ENCODE measurements at places on chromosomes 16 and 17. TPM values are rescaled to one million over a fixed set of nuclear protein-coding genes. Genes with fewer than 3 reads are reported as not detected.

DPEP2 gene
- total RNA-seq, result 2.6 TPM

DNA sequence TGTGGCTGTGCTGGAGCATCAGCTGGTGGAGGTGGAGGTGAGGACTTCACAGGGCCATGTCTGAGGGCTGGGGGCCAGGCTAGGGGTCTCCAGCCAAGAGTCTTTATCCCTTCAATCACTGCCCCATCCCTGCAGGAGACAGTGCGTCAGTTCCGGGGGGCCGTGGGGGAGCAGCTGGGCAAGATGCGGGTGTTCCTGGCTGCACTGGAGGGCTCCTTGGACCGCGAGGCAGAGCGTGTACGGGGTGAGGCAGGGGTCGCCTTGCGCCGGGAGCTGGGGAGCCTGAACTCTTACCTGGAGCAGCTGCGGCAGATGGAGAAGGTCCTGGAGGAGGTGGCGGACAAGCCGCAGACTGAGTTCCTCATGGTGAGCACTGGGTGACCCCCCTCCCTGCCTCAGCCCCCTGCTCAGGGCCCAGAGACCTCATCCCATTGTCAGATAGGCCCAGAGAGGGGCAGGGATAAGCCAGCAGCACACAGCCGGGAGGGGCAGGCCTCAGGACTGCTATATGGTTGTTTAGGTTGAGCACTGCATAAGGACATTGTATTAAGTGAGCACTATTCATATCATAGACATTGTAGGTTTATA, 2.3 kb upstream of the PYDC1 start:
- DNase-seq, result no peak

GRCh38 chr17:57735707-57736106, 9.4 kb downstream of the CCDC182 start:
- no peak for DNase-seq

GRCh38 chr16:4663465-4663776, 29.9 kb upstream of the NUDT16L1 start:
- no peak for DNase-seq

DNA sequence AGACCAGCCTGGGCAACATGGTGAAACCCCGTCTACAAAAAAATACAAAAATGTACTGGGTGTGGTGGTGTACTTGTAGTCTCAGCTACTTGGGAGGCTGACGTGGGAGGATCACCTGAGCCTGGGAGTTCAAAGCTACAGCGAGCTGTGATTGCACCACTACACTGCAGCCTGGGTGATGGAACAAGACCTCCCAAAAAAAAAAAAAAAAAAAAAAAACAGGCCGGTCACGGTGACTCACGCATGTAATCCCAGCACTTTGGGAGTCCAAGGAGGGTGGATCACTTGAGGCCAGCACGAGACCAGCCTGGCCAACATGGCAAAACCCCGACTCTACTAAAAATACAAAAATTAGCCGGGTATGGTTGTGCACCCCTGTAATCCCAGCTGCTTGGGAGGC, 12.7 kb upstream of the APPBP2 start:
- DNase-seq, result no peak

MYH1 gene
- not detected for total RNA-seq

DNA sequence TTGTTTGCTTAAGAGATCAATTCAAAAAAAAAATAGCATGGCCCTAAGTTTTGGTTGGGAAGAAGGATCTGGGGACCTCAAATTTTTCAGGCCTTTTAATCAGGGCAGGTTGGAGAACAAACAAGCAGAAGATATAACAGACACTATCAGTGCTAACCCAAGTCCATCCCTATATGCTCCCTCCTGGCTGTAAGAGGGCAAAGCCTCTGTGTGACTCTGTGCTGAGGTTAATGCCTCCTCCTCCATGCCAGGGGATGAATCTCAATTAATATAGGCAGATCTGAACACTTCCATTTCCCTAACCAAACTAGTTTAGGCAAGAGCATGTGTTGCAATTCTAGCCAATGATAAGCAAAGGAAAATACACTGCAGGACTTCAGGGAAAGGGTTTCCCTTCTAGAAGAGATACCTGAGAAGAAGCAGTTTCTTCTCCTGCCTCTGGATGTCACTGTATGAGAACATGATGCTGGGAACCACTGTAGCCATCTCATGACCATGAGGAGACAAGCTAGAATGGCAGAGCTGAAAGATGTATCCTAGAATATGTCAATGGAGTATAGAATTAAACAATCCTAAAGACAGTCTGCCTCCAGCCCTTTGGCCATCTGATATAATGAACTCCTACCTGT, 76.0 kb downstream of the CHD9NB start:
- no peak for DNase-seq

ADAP2 gene
- 0.75 TPM for total RNA-seq

DNA sequence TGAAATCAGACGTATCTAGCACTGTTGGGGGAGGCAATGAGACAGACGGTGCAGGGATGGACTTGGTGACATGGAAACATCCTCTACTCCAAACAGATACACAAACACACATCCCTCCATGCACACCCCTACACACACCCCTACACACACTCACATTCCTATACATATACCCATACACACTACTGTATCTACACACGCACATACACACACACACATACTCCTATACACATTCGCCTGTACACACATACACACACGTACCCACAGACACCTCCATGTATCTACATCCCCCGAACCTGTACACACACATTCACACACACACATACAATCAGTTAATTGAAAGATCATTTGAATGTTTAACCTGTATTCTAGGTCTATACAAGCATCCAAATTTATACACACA, 53.5 kb downstream of the MAF start:
- no peak for DNase-seq

DNA sequence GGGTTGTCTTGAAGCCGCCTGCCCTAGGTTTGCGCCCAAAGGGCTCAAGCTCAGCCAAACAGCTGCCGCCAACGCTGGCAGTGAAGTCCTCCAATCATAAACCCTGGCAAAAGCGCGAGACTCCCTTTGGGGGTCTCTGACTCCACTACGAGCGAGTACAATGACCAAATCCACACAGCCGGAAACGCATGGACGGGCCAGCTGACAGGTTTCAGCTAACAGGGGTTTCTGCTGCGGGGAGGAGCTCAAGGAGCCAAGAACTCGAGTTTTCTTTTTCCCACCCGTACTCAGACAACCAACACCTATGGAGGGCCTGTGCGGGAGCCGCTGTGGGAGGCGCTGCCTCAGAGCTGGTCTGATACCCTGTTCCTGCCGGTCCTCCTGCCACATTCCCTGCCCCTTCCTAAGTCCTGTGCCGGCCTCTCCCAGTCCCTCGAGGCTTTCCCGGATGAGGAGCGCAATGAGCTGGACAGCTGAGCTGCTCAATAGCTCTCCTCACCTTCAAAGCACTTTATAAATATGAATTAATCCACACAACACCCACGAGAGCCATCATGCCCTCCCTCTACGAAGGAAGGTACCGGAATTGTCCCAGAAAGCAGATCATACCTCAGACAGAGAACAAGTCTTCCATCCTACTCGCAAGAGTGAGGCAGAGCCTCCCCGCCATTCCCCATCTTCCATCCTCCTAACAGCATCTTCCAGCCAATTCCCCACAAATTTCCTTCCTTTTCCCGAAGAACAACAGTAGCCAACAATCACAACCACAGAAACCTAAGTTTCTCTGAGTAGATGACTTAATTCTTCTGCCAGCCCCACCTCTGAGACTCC, 6.1 kb downstream of the ABR start:
- no peak for DNase-seq

- no peak for DNase-seq
Measured at GRCh38 chr16:77833921-77834634, 45.7 kb downstream of the VAT1L start.

DNA sequence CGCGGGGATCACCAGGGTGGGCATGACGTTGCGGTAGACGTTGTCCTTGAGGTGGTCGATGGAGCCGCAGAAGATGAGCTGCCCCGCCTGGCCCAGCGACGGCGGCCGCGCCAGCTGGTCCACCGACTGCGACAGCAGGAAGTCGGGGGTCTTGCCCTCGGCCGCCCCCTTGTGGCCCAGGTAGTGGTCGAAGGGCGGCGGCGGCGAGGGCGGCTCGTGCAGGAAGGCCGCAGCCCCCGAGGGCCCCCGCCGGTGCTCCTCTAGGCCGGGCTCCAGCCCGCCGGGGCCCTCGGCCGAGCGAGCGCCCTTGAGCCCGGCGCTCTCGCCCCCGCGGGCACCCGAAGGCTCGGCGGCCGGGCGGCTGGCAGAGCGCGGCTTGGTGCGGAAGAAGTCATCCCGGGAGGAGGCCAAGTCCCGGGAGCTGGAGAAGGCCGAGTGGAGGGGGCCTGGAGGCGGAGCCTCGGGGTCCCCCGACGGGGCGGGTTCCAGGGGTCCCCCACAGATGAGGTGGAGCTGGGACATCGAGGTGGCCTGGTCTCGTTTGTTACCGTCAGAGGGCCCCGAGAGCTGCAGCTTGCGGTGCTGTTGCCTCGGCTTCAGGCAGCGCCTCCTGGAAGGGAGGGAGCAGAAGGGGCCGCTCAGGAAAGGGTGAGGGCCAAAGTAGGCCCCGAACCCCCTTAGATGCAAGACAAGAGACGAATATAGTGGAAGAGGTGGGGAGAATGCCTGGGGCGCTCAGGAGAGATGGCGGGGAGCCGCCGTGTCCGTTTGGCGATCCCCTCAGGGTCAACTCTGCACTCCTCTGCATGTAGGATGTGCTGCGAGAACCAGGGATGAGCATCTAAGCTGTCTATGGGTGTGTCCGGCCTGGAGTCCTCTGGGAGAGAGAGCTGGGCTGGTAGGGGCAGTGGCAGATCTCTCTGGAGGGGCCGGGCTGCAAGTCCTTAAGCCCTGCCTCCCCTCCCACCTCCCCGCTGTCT, 8.8 kb downstream of the FAM171A2 start:
- DNase-seq, result peak; percentile 24

GRCh38 chr16:19136549-19137196, 22.9 kb downstream of the ITPRIPL2 start:
- DNase-seq, result no peak
